ENCODE measurements at places on chromosomes 5 and 9.

GRCh38 chr5:140351609-140352334 lies 5.4 kb upstream of the HBEGF start:
- DNase-seq: no peak

DNA sequence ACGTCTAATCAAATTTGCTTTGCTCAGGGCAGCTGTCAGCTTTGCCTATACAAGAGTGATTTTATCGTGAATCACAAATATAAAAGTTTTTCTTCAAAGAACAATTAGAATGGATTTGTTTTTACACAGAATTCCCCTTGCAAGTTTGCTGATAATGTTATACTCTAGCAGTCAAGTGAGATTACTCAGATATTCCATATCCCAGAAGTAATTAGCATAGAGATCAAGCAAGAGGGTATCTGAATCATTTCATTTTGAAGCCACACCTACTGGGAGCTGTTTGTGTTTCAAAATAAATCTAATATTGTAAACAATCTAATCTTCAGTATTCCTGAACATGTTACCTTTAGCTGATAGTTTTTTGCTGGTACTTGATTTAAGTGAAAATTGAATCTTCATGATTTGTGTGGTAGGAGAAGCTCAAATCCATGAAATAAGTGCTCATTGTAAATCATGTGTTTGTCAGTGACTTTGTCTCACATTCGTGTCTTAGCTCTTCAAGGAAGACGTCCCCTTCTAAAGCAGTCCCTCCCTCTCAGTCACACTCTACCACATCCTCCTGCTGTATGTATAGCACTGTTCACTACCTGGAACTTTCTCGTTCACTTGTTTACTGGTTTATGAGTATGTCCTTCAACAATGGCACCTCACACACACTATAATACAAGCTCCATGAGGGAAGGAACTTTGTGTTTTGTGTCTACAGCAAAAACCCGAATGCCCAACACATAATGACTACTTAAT lies 3.3 kb upstream of the TTC39B start:
- no peak for DNase-seq

GRCh38 chr5:53926026-53926425 lies 365.6 kb downstream of the NDUFS4 start:
- no peak for DNase-seq

GRCh38 chr9:37102486-37102885 lies 17.9 kb upstream of the ZCCHC7 start:
- no peak for DNase-seq

Measured in stimulated activated CD8-positive, alpha-beta memory T cell treated with anti-CD3 and anti-CD28 coated beads, Interleukin-15, amount 100 ng/mL, for 4 hours (primary cell).